ENCODE measurements at places on chromosomes 5 and 9.

DNA sequence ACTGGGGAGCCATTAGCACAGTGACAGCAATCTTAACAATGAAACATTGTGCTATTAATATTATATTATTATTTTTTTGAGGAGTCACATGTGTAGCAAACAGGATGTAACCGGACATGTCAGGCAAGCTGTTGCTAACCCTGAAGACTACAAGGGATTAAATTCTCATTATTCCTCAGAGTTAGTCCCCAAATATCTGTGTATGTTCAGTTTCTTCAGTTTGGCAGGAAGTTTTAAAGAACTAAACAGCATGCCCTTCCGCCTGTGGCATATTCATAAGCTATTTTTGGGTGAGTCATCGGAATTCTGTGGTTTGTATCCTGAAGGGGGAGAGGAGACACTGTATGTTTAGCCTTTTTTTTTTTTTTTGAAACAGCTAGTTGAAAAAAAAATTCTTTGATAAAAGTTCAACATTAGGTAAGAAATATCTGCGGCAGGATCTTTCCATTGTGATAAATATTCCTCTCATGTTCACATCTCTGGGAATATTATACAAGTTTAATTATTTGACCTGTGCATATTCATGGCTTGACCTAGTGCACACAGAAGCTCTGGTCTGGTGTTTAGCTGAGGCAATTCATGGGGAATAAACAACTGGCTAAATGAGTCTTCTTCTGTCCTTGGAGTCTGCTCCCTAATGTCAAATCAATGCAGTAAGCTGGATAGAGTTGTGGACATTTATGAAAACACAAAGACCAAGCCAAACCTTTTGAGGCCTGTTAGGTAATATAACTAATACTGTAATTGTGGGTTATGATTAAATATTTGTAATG lies 202.7 kb upstream of the CDKN2B start:
- no peak for DNase-seq

DNA sequence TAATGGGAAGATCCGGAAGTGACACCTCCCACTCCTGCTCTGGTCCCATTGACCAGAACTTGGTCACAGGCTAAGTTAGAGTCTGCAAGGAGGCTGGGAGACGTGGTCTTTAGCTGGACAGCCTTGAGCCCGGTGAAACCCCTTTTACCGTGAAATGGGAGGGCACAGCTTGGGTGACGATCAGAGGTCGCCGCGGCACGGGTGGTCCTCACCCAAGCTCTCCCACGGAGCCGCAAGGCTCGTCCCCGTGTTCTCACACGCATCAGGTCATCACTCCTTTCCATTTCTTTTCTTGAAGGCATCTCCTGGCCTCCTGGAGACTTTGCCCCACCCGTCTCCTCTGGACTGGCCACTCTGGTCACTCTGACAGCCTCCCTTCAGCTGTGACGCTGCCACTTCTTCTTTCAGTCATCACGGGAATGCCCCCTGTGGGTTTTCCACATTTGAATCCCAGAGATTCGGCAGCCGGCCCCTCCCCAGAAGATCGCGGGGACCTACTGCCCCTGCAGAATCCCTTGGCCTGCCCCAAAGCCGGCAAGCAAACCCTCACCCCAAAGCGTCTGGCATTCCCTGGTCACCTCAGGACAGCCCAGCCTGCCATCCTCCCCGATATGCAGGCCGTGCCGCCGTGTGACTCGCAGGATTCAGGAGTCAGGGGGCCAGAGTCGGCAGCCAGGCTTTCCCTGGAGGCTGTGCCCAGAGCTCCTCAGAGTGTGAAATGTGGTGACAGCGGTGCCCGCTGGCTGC lies 18.9 kb upstream of the EGFL7 start:
- no peak for DNase-seq

DNA sequence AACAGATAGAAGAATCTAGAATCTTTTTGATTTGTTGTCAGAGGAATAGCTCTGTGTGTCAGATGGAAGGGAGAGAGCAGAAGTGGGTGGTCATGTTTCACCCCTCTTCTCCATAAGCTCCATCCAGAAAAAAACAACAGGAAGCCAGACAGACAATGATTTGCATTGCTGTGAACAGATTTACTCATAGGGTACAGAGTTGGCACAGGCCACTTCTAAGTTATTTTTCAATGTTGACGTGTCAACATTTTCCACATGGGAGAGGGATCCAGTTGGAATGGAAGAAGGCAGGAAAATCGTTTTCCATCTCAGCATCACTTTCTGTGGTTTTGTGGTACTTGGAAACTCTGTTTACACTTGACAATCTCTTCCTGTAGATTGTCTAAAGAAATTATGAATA lies 86.7 kb downstream of the INSYN2B start:
- DNase-seq, result no peak

DNA sequence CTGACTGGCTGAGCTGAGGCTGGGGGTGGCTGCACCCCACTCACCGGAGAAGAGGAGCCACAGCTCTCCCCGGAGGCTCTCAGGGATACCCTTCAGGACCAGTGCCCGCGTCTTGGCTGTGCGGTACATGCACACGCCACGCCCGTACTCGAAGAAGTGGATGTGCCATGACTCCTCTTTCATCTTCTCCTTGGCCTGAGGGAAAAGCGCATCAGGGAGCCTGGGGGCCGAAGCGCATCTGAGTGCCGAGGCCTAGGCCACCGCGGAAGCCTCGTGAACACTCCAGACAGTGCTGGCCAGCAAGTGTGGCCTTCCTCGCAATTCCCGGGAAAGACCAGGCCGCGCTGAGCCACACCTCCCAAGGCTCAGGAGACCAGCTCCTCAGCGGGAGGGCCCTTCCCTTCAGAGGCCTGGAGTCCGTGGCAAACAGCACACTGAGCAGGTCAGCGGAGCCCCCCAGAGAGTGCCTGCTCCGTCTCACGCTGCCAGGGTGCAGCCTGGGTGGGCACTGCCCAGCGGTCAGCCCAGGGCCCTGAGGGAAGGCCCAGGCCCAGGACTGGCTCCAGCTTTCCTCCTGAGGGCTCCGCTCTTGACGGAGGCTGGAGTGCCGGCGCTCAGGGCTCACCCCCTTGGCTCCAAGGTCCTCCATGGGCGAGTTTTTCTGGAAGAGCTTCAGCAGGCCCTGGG lies 20.5 kb upstream of the MRNIP start:
- DNase-seq, result no peak

- peak; percentile 94 for DNase-seq
Observed at GRCh38 chr9:71783120-71783523, 14.8 kb upstream of the CEMIP2 start.

GRCh38 chr5:58912116-58912515 lies 329.2 kb downstream of the RAB3C start:
- DNase-seq, result no peak

GRCh38 chr9:84839541-84839940 lies 170.0 kb downstream of the NTRK2 start:
- no peak for DNase-seq

- DNase-seq, result no peak
Observed at GRCh38 chr9:28407351-28407750, 834.1 kb upstream of the C9orf72 start.

- no peak for DNase-seq
Observed at GRCh38 chr9:133989625-133990365, 2.3 kb downstream of the VAV2 start.

DNA sequence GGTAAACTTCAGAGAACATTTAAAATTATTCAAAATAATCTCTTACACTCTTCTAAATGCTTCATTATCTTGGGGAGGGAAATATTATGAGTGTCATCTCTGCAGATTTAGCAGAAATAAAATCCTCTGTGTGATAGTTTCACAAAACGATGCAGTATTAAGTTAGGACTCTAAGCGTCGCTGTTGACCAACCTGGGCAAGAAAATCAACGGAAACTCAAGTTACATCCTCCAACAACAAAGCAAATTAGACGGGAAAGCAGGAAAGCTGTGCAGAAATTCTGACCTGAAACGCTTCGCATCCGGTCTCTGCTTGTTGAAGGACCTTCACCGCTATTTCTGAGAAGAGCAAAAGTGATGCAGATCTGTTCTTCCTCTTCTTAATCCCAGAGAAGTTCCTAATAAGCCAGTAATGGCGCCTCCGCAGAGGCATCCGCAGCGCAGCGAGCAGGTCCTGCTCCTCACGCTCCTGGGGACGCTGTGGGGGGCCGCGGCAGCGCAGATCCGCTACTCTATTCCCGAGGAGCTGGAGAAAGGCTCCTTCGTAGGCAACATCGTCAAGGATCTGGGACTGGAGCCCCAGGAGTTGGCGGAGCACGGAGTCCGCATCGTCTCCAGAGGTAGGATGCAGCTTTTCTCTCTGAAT lies at the start of gene PCDHGA6:
TSS of gene PCDHGA6 (plus strand) at position 219 of the 645 bp plus-strand sequence. CDS start at position 412, 193 bp downstream.
- DNase-seq, result no peak

- DNase-seq, result no peak
Observed at GRCh38 chr5:66570201-66570600, 26.0 kb upstream of the MAST4 start.

DNA sequence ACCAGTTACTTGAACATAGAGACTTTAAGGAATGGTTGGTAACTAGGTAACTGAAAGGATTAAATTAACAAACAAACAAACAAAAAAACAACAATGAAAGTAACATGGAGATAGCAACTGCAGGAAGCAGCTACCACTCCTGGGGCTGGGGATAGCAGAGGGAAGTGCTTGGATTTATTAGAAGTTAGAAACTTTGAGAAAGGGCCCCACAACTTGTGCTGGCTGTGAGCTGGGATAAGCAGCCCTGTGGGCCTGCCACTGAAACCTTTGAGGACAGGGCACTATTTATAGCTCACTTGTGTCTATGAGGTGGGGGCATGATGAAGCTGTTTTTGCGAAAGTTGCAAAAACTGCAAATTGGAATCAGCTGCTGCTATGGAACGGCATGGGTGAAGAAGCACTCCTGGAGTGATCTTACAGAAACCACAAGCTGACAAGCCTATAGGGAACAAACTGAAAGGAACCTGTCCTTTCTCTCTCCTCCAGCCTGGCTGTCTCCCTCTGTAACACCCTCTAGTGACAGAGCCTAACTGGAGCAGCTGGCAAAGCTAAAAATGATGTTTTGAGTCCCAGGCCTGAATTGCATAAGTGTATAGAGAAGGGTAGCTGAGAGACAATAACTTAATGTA lies 91.4 kb upstream of the RANBP6 start:
- no peak for DNase-seq

DNA sequence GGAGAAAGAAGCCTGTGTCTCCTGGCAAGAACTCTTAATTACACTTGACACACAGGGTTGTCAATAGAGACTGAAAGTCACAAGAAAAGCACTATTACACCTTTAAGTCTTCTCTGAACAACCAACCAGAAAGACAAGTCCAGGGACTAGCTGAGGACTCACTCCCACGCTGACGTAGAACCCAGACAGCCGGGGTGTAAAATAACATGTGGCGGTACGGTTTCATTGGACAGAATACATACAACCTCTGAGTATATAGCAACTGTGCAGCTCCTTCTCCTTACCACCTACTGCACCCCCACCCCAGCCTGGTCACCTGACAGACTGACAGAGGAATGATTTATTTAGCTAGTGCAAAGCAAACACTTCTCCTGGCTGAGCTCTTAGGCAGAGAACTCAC lies 103.4 kb upstream of the RASEF start:
- DNase-seq, result no peak
